ENCODE measurements at places on chromosomes 13 and 19.

DNA sequence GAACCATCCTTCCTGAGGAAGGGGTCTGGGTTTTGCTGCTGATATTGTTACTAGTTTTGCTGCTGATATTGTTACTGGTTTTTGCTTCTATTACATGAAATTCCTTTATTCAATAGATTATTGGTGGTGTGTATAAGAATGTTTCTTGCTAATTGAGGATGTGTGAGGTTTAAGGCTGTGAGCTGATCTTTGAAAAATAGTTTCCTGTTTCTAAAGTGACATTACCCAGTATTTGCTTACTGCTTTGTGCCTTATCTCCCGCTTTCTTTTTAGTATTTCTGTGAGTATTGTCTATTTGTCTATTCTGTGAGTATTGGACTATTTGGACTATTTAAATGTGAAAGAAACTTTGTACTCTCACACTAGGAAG is 38.2 kb upstream of the C1QTNF9 start:
- DNase-seq = no peak

GRCh38 chr19:35294859-35295791 is 3.2 kb downstream of the MAG start:
- DNase-seq = no peak

- DNase-seq = no peak
Observed at GRCh38 chr13:99677116-99677951, 176.1 kb downstream of the TM9SF2 start.

GRCh38 chr13:75326173-75327134 is 155.5 kb downstream of the TBC1D4 start:
- no peak for DNase-seq

- DNase-seq = no peak
Observed at GRCh38 chr13:92303428-92303827, 905.0 kb downstream of the GPC5 start.

GRCh38 chr13:23644527-23645138 is 74.4 kb downstream of the TNFRSF19 start:
- no peak for DNase-seq

GRCh38 chr19:7648265-7649014 is 11.5 kb downstream of the STXBP2 start:
- no peak for DNase-seq

DNA sequence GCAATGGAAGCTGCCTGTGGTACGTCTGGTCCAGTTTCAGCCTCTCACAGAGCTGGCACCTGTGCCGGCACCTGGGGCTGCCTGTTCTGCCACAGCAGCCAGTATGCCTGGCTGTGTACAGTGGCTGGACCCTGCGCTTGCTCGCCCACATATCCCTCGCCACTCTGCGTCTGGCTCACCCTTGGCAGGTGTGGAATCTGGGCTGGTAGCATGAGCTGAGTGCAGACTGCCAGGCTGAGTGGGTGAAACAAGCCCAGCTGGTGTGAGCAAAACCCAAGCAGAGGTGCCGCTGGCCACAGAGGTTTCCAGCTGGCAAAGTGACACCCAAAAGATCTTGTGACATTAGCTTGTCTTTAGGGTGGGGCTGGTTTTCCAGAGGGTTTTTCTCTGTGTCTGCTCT is 80.7 kb downstream of the ING1 start:
- DNase-seq = no peak

DNA sequence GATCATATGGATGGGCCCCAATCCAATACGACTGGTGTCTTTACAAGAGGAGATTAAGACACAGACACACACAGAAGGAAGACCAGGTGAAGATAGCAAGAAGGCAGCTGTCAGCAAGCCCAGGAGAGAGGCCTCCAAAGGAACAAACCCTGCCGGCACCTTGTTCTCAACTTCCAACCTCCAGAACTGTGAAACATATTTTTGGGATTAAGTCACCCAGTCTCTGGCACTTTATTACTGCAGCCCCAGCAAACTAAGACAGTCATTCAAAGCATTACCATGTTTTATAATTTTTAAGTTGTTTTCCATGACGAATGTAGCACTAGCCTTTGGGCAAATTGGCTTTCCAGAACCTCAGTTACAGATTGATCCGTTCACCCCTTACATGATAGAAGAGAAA is 11.3 kb downstream of the STARD13 start:
- no peak for DNase-seq

GRCh38 chr13:39859898-39860297 is 204.4 kb downstream of the COG6 start:
- no peak for DNase-seq

GRCh38 chr19:46381346-46381745 is 32.0 kb downstream of the CCDC8 start:
- DNase-seq = no peak

- no peak for DNase-seq
Observed at GRCh38 chr19:54133312-54133956, 4.1 kb upstream of the CNOT3 start.

- peak; percentile 66 for DNase-seq
Observed at GRCh38 chr19:45677351-45678230, 9.6 kb downstream of the GIPR start.

DNA sequence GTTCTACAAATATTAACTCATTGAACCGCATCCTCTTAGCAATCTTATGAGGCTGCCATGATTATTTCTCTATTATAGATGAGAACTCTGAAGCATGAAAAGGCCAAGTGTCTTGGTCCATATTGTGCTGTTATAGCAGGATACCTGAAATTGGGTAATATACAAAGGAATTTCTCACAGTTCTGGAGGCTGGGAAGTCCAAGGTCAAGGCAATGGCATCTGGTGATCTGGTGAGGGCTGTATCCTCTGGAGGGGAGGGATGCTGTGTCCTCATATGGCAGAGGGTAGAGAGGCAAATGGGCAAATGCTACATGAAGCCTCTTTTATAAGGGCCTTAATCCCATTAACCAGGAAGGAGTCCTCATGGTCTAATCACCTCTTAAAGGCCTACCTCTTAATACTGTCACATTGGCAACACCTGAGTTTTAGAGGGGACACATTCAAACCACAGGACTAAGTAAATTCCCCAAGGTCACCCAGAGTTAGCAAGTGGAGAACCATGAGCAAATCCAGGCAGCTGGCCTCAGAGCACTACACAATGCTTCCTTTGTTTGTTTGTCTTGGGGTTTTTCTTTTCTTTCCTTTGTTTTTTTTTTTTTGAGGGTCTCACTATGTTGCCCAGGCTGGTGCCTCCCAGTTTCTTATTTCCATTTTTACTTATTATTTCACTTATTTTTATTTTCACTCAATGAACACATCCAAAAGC is 55.9 kb upstream of the LATS2 start:
- DNase-seq = no peak

DNA sequence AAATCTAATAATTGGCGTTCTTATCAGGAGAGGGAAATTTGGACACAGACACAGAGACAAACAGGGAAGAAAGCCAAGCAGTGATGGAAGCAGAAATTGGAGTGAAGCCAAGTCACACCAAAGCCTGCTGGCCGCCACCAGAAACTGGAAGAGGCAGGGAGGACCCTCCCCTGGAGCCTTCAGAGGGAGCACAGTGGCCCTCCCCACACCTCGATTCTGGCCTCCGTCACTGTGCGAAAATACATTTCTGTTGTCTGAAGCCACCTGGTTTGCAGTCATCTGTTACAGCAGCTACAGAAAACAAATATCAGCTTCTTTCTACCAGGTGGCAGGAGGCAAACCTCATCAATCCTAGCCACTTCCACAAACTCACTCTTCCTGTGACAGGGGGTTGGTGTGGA is 8.3 kb upstream of the TLE6 start:
- no peak for DNase-seq

GRCh38 chr13:21913010-21913409 is 242.1 kb downstream of the FGF9 start:
- DNase-seq = no peak

- no peak for DNase-seq
Observed at GRCh38 chr19:34393629-34394028, 10.6 kb upstream of the PDCD2L start.

DNA sequence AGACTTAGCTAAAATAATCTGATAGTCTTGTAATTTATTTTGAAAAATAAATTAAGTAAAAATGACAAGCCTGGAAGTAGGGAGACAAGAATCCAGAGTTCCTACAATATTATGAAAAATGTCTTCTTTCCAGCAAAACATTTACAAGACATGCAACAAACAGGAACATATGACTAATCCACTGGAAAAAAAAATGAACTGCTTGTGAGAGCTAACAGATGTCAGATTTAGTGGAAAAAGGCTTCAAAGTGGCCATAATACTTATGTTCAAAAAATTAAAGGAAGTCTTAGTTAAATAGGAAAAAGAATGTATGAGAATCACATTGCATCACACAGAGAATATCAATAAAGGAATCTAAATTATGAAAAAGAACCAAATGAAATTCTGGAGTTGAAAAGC is 2082.0 kb upstream of the PCDH20 start:
- no peak for DNase-seq

DNA sequence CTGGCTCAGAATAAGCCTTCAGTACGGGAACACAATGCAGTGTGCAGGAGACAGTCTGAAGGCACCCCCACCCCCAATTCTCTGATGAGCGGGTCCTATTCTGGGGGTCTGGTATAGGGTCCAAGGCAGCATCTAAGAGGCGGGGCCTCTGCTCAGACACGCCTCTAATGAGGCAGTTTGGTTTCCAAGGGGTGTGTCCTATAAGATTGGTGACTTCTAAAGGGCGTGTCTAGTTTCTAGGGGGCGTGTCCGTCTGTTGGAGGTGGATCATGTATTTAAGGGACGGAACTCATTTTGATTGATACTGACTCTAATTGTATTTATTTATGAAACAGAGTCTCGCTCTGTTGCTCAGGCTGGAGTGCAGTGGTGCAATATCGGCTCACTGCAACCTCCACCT is 8.7 kb downstream of the FIZ1 start:
- no peak for DNase-seq

- DNase-seq = no peak
Observed at GRCh38 chr19:49020342-49020741, 3.5 kb upstream of the LHB start.

GRCh38 chr19:45878043-45878794 is 7.7 kb downstream of the IRF2BP1 start:
- DNase-seq = no peak

GRCh38 chr19:49017666-49018351 is 918 bp upstream of the LHB start:
- DNase-seq = peak; percentile 58

DNA sequence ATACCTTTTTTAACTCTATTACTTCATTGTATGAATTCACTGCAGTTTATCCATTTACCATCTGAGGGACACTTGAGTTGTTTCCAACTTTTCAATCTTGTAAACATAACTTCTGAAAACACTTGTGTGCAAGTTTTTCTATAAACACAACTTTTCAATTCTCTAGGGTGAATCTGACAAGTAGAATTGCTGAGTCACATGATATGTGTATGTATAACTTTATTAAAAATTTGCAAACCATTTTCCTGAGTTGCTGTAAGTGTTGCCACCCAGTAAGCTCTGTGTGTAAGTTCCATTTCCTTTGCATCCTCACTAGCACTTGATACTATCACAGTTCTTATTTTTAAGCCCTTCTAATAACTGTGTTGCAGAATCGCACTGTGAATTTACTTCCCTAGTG is 1415.6 kb upstream of the ATXN8OS start:
- DNase-seq = no peak

- no peak for DNase-seq
Observed at GRCh38 chr19:38596057-38596981, 21.4 kb downstream of the MAP4K1 start.

- no peak for DNase-seq
Observed at GRCh38 chr13:52356327-52356726, 49.6 kb downstream of the THSD1 start.

DNA sequence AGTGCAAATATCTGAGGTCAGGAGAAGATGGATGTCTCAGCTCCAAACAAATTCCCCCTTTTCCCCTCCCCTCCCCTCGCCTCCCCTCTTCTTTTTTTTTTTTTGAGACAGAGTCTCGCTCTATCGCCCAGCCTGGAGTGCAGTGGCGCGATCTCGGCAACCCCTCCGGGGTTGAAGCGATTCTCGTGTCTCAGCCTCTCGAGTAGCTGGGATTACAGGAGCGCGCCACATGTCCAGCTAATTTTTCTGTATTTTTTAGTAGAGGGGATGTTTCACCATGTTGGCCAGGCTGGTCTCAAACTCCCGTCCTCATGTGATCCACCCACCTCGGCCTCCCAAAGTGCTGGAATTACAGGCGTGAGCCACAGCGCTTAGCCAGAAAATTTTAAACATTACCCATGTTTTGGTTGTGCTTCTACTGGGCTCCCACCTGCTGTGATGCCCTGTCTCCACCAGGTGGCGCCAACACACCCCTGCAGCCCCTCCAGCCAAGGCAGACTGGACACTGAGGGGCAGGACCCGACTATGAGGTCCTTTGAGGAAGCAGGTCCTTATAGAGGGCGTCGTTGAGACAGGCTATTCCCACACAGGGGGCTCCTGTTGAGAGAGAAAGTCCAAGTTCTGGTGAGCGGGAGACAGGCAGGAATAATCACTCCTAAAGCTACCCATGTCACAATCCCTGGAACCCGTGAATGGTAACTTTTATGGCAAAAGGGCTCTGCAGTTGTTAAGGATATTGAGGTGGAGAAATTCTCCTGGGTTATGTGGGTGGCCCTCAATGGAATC is 6.3 kb downstream of the ERICH4 start:
- DNase-seq = peak; percentile 41

- DNase-seq = no peak
Observed at GRCh38 chr13:47843005-47843404, 158.1 kb downstream of the SUCLA2 start.

- no peak for DNase-seq
Observed at GRCh38 chr13:22256111-22256639, 585.3 kb downstream of the FGF9 start.

DNA sequence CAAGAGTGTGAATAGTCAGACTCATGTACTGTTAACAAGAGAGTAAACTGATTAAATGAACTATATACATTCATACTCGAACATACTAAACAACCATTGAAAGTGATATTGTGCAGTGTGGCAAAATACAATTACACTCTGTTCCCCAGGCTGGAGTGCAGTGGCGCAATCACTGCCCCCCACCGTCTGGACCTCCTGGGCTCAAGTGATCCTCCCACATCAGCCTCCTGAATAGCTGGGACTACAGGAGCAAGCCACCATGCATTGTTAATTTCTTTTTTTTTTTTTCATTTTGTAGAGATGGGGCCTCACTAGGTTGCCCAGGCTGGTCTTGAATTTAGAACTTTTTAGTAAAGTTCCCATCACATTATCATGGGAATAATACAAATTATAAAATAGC is 77.3 kb upstream of the LSM14A start:
- DNase-seq = no peak

DNA sequence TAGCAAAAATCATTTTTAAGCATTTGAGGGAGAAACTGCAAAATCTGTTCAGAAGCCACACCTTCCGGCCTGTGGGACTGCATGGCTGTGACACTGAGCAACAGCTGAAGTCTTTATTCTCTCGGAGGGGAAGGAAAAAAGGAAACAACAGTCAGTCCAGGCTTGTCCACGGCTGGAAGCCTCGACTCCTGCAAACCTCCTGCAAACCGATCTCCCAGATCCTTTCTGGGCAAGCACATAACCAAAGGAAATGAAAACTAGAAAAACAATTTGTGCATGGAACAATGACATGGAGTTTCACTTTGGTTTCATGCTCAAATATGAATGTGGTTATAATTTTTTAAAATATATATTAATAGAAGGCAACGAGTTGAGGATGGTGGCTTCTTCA is 1.0 kb downstream of the COL4A1 start:
- DNase-seq = no peak
